Foreskin keratinocyte (primary cell): ENCODE measurements at places on chromosomes 4 and X. TPM values are rescaled to one million over a fixed set of nuclear protein-coding genes. Genes with fewer than 3 reads are reported as not detected.
A peak's percentile ranks its signal among the peaks of the same experiment; 100 is the strongest.

Gene GSX2
- total RNA-seq = not detected in 2 replicates

Gene ADAD1
- total RNA-seq = not detected in 2 replicates

Gene RASSF6
- 1.2 and 1.3 TPM in 2 replicates for total RNA-seq

Gene MAOB
- not detected in 2 replicates for total RNA-seq

Gene ODAPH
- 0.53 and 0.71 TPM in 2 replicates for total RNA-seq

Gene GYPB
- total RNA-seq = not detected in 2 replicates

DNA sequence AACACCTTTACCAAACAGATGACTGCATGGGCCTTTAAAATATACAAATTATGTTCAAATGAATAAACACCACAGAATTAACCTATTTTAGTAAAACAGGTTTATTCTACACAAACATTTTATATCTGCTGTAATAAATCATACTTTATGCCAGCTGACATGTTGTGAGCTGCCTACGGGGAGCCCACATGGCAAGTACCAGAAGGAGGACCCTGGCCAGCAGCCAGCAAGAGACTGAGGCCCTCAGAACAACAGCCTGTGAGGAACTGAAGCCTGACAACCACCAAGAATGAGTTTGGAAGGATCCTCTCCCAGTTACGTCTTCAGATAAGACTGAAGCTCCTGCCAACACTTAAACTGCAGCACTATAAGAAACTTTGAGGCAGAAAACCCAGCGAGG lies 377.0 kb downstream of the PDGFC start:
- DNase-seq = no peak

DNA sequence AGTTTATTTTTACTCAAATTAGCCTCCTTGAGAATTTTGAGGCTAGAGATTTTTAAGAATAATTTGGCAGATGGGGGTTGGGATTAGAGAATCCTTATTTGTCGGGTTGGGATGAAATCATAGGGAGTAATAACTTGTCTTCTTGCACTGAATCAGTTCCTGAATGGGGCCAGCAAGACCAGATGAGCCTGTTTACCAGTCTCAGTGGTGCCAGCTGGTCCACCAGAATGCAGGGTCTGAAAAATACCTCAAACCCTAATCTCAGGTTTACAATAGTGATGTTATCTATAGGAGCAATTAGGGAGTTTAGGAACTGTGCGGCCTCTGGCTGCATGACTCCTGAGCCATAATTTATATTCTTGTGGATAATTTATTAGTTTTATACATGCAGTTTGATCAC lies 705.9 kb upstream of the AGA start:
- peak; percentile 67 for DNase-seq

DNA sequence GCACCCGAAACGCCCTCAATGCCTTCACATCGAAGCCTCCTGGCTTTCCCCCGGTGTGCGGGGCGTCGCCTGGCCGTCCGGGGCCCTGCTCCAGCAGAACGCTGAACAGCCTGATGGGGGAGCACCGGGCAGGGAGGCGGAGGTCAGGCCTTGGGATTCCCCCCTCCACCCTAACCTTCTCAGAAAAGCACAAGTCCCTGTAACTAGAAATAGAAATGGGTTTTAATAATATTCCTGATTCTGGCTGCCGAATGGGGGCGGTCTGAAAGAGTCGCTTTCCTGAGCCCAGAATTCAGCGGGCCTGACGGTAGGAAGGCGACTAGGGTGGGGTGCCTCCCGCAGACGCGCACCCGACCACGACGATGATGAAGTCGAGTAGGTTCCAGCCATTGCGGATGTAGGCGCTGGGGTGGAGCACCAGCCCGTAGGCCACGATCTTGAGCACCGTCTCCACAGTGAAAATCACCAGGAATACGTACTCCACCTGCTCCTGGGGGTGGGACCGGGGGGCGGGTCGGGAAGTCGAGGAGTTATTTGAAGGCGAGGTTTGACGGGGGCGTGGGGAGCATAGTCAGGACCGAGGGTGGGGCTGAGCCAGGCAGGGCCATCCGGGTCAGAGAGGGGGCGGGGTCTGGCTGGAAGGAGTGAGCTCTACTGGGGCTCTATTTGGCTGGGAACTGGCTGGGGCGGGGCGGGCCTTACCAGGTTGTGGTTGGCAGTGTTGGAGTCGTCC lies 2.5 kb downstream of the CACNA1F start:
- DNase-seq = no peak

GRCh38 chr4:80097400-80098177 lies 24.6 kb upstream of the ANTXR2 start:
- DNase-seq = no peak

DNA sequence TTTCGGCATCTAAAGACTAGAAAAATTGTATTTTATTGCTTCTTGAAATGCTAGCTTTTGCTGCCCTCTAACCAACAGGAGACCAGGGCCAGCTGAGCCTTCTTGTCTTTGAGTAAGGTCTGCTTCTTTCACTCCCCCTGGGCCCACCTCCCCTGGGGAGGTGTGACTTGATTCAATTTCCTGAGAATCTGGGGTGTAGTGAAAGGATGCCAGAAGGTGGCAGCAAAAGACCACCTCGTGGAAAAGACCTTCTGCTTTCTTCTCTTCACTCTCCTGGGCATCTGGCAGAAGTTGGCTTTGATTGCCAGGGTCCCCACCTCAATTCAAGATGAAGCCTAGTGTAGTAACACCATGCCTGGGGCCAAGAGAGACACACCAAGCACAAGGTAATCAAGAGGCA lies 96.5 kb upstream of the MAOA start:
- DNase-seq = no peak
